ENCODE measurements at places on chromosomes 12 and 14.

GRCh38 chr12:10128687-10129086 lies 1.3 kb downstream of the CLEC7A start:
- no peak for DNase-seq

GRCh38 chr14:60661721-60662120 lies 12.4 kb upstream of the SIX1 start:
- no peak for DNase-seq

- DNase-seq: no peak
Measured at GRCh38 chr12:12466157-12466556, 96.5 kb downstream of the DUSP16 start.

DNA sequence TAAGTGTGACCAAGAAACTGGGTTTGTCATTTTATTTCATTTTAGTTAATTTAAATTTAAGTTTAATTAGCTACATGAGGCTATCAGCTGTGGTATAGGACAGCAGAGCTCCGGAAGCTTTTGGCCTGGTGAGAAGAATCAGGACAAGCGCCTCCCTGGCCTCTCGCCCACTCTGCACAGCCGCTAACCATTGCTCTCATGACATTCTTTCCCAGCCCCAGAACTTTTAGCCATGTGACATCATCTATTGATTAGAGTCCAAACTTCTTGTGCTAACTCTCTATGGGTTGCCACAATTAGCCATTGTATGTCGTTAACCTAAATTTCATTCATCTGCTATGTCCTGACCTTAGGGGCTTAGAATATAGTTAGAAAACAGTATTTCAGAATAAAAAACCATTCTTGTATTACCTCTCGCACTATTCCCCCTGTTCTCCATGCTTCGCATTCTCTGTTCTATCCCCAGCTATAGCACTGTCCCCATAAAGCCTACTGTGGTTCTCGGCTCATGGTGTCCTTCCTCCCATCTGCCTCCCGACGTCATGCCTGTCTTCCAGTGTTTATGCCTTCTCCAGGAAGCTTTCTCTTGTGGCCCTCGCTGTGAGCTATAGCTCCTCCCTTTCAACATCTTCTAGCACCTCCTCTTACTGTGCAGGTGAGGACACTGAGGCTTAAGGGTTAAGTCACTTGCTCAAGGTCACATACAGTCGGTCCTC lies 23.5 kb downstream of the SSH1 start:
- DNase-seq: no peak

DNA sequence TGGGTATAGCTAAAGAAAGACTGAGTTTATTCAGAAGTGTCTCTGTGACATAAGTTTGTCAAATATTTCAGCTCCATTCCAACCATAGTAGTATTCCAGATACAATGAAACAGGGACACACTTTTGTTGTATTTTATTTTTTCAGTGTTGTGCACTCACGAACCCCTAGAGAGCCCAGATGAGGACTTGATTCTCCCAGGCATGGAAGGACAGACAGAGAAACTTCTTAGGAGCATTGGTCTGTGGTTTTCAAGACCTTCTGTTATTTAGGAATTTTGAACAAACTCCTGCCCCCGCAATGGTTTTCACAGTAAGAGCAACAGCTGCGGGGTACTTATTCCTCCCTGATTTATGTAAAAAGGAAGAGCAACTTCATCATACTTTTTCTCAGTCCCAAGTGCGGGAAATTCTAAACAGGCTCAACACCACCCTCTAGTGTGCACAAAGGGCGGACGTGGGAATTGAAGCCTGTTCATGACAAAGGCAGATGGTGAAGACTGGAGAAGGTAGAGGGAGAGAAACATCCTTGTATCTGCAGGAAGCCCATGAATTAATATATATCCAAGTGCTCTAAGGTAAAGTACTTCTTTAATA lies 147.6 kb downstream of the PAH start:
- no peak for DNase-seq

DNA sequence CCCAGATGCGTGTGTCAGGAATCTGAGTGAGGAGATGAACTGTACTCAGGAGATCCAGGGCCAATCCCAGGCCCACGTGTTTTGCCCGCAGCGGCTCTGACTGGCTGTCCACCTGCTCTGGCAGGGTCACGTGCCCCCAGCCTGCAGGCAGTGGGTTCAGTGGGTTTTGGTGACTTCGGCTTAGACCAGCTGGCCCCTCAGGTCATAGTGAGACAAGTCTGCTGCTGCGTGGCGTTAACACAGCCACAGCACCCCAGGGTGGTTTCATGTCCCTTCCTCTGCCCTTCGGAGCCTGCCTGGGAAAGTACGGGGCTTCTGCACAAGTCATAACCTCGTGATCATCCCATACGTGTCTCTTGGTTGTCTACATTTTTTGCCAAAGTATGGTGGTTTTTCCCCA lies 2.6 kb downstream of the FBRSL1 start:
- DNase-seq: no peak

DNA sequence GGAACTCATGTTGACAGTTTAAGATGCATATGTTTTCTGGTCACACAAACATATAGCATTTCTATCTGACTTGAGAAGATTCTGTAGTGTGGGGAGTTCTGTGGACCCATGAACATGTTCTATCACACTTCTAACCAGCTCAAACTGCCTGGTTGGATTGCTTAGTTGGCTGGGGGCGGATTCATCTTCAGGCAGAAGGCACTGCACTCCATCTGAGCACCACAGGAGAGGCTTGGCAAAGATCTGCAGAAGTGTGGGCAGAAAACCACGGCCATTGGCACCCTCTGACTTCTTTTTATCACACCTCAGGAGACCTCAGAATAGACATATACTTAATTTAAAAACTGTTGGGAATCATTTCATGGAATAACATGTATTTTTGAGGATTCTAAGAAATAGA lies 68.5 kb downstream of the LIN7A start:
- DNase-seq: no peak

Measured in LNCaP clone FGC (cell line).